Calu3 (cell line): ENCODE measurements at places on chromosomes 4 and X. TPM values are rescaled to one million over a fixed set of nuclear protein-coding genes. Genes with fewer than 3 reads are reported as not detected.

The RNF150 gene
- 0.14 and 0.17 TPM in 2 replicates for total RNA-seq

The USP17L28 gene
- total RNA-seq, result not detected in 2 replicates

The MAD2L1 gene
- total RNA-seq, result 42.9 and 48.1 TPM in 2 replicates

The SPP1 gene
- 1,002 and 1,878 TPM in 2 replicates for total RNA-seq

The NWD2 gene
- total RNA-seq, result 1.4 TPM in 2 replicates

The PPEF2 gene
- total RNA-seq, result not detected in 2 replicates

The BCAP31 gene
- total RNA-seq, result 371 and 407 TPM in 2 replicates

The NLGN4X gene
- total RNA-seq, result not detected in 2 replicates

The ETDA gene
- not detected in 2 replicates for total RNA-seq

The TRIM75 gene
- not detected in 2 replicates for total RNA-seq

The TAF7L gene
- 0.15 TPM in 1 of 2 replicates, not detected in the other for total RNA-seq

The IBSP gene
- not detected in 2 replicates for total RNA-seq

The UCP1 gene
- not detected in 2 replicates for total RNA-seq

The TCEAL9 gene
- 36.7 and 36.9 TPM in 2 replicates for total RNA-seq

The TMEM35A gene
- not detected in 2 replicates for total RNA-seq

The ARMCX4 gene
- 1.5 and 1.8 TPM in 2 replicates for total RNA-seq

The VSIG1 gene
- total RNA-seq, result 2.6 and 23.2 TPM in 2 replicates

The NXF2B gene
- total RNA-seq, result not detected in 2 replicates

The NPY1R gene
- 6.9 and 11.3 TPM in 2 replicates for total RNA-seq

The SULT1B1 gene
- 0.26 and 0.27 TPM in 2 replicates for total RNA-seq

The GPM6B gene
- total RNA-seq, result 2.3 and 4.3 TPM in 2 replicates

The RAI2 gene
- total RNA-seq, result 0.33 and 0.98 TPM in 2 replicates

The MID2 gene
- 7.1 and 9.4 TPM in 2 replicates for total RNA-seq

The PNMA5 gene
- total RNA-seq, result not detected in 2 replicates

The ASMT gene
- not detected in 2 replicates for total RNA-seq

The DCAF8L2 gene
- total RNA-seq, result not detected in 2 replicates

The MAGEA12 gene
- not detected in 2 replicates for total RNA-seq

The ZAR1 gene
- total RNA-seq, result not detected in 2 replicates

The DCAF16 gene
- total RNA-seq, result 34.8 and 39.0 TPM in 2 replicates

The SAGE1 gene
- total RNA-seq, result not detected in 2 replicates

The FRG2 gene
- total RNA-seq, result not detected in 2 replicates

The EGF gene
- 1.4 and 1.6 TPM in 2 replicates for total RNA-seq

The GPR50 gene
- total RNA-seq, result not detected in 2 replicates

The CSAG1 gene
- not detected in 2 replicates for total RNA-seq

The SERTM2 gene
- total RNA-seq, result not detected in 2 replicates

The PNMA6F gene
- not detected in 2 replicates for total RNA-seq

The HELT gene
- total RNA-seq, result not detected in 2 replicates

The PNMA6E gene
- total RNA-seq, result not detected in 2 replicates

The PCDH7 gene
- 0.45 and 1.8 TPM in 2 replicates for total RNA-seq
